ENCODE measurements at places on chromosomes 4 and X.

- no peak for DNase-seq
These were observed 59.2 kb downstream of the SHROOM3 start for GRCh38 chr4:76494243-76494642.

GRCh38 chr4:102526532-102526931 lies 25.4 kb downstream of the NFKB1 start:
- DNase-seq, result no peak

- no peak for DNase-seq
These were observed 504.0 kb downstream of the RAPGEF2 start for GRCh38 chr4:159606835-159607234.

DNA sequence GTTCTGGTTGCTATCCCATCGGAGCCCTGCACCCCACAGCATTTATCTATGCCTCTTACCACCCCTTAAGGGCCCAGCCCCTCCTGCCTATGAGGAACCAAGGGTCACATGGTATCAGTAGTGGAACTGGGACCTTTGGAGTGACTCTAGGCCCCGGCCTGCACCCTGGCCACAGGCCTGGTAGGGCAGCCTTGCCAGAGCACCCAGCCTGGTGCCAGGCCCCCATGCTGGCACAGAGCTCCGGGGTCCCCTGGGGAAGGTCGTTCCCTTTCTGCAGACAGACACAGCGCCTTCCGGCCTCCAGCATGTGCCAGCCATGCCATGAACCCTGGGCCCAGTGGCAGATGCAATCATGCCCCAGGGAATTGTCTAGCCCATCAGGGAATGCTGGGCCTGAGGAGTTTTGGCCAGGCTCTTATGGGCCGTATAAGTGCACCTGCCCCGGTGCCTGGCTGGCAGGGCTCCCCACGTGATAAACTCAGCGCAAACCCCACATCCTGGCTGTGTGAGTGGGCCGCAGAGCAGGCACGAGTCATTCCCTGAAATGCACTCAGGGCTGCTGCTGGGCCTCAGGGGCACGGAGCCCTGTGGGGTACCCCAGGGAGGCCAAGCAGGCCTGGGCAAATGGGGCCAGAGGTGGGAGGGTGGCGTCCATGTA lies 19.8 kb upstream of the ADD1 start:
- no peak for DNase-seq

DNA sequence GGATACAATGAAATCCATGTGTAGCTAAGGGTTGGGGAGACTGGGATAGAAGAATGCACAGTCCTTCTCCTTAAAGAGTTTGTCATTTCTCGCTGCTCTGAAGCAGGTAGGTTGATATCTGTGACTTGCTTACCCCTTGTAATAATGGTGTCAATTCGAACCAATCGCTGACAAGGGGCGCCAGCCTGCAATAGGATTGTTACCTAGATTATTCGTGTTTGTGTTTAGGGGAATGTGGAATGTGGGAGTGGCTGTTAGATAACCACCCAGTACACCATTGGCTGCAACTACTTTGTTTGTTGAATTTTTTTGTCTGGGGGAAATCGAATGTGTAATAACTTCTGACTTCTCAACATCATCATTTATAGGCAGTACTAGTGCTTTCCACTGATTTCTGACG lies 141.6 kb downstream of the LARP7 start:
- no peak for DNase-seq

DNA sequence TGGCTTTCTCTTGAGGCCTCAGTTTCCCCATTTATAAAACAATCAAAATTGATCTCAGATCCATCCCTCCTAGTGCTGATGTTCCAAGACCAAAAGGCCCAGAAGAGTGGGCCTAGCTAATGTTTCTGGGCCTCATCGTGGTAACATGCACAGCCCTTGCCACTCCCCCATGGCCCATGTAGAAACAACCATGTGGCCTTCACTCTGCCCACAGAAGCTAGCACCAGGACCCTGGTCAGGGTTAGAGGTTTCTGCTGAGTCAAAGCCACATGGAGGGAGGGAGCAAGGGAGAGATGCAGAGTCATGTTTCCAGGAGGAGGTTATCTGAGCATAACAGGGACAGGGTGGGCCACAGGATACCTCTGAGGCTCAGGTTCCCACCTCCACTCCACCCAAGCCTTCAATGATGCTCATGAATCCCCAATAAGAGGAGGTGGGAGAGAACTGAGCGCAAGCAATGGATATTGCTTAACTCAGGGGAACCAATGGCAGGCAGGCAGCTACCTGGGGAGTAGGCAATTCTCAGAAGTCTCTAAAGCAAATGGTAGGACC lies 16.9 kb downstream of the OTUD5 start:
- no peak for DNase-seq

- no peak for DNase-seq
These were observed 5.4 kb upstream of the NAA15 start for GRCh38 chr4:139295942-139296299.

- peak; percentile 66 for DNase-seq
These were observed at the start of gene RHOH for GRCh38 chr4:40196724-40197281. TSS of gene RHOH (plus strand) at chr4:40197031. CDS start at chr4:40243387, 46,356 bp downstream.

- DNase-seq, result no peak
These were observed 179.4 kb upstream of the CASK start for GRCh38 chrX:42102586-42103282.

GRCh38 chr4:44704673-44705072 lies 21.7 kb downstream of the GNPDA2 start:
- DNase-seq, result no peak

GRCh38 chr4:34258176-34258575 lies 1986.1 kb downstream of the ARAP2 start:
- DNase-seq, result no peak

DNA sequence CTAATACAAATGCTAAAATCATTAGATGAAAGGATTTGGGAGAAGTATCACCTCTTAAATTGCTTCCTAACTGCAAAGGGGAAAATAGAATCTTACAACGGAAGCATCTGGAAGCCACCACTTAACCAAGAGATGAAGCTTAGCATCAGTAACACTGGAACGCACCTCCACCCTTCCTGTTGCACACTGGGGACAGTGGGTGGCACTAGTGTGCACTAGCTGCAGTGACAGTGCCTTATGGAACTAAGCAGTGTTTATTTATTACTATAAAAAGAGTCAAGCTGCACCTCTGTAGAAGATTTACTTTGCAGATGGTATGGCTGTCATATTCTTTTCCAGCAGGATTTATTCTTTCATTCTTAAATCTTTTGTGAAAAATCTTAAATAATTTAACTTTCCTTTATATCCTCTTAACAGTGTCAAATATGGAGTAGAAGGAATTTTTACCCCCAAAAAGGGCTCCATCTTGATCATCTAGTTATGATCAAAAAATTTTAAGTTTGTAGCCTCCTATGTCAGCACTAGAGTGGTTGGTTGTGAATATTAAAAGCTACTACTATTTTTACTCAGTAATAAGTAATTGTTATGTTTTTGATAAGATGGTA lies 76.7 kb downstream of the SCD5 start:
- no peak for DNase-seq

DNA sequence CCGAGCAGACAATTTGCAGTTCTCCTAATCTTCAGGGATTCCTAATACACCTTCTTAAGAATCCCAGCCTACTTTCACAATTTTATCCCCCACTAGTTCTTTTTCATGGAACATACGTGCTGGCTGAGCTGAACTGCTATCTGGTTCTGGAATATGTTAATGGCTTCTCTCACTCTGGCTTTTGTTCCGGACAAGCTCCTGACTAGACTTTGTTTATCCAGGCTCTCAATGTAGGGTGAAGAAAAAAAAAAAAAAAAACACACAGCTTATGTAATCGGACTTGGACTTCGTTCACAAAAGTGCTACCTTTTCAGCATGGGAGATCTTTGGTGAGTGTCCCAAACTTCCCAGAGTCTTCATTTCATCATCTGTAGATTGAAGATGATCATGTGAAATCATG lies 555.4 kb upstream of the CPEB2 start:
- no peak for DNase-seq

DNA sequence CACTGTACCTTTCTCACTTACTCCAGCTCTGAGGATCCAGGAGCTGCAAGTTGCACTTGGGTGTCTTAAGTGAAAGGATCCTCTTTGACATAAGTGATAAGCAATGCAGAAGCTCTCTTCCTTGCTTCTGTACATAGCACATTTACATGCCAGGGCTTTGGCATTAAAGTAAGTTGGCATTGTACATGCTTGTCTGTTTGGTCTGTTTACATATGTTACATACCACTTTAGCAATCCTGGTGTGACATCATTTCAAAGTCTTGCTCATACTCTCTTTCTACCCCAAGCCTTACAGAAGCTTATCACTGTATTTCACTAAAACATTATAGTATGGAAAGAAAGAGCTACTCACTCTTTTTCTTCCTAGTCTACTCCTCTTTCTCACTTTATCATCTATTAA lies 2548.3 kb downstream of the ARAP2 start:
- DNase-seq, result no peak

GRCh38 chr4:118224243-118224829 lies 128.5 kb downstream of the PRSS12 start:
- DNase-seq, result no peak

GRCh38 chrX:108223585-108223984 lies 132.0 kb downstream of the ATG4A start:
- no peak for DNase-seq

GRCh38 chr4:156060661-156061060 lies 107.0 kb upstream of the CTSO start:
- DNase-seq, result no peak

DNA sequence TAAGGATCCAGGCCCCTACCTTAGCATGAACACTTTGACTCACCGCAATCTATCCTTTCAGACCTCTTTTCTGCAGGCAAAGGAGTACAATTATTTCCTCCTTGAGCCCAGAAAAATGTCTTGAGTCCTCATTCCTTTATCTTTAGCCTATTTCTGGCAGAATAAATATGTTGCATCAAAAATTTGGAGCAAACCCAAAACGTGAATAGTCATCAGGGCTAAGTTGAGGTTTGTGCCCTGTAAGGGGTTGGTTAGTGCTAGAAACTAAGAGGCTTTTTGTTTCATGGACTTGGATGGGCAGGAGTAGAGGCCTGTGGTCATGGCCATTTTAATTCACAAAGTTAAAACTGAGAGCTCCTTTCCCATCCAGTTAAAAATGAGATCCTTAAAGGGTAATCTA lies 460.3 kb downstream of the GBA3 start:
- DNase-seq, result no peak

- no peak for DNase-seq
These were observed 314 bp downstream of the DNASE1L1 start for GRCh38 chrX:154408659-154409221.

DNA sequence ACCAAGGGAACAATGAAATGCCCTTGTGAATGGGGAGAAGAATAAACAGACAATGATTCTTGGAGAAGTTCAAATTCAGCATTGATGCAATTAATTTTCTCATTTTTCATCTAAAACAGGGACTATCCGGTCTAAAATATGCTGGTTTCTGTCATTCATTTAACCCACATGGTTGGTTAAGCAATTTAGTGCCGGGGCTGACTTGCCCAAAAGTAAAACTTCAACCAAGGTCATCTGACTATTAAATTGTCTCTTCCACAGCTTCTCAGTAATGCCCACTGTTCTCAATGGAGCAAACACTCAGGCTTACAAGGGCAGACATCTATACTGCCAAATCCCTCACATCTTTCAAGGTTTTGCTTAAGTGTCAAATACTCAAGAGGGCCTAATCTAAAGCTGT lies 51.3 kb downstream of the ANXA10 start:
- no peak for DNase-seq

- DNase-seq, result no peak
These were observed 156.8 kb upstream of the HS3ST1 start for GRCh38 chr4:11585506-11585905.

- no peak for DNase-seq
These were observed 80.8 kb downstream of the HTRA3 start for GRCh38 chr4:8350352-8350751.

- no peak for DNase-seq
These were observed 66.6 kb downstream of the ENOX2 start for GRCh38 chrX:130836447-130836846.

- no peak for DNase-seq
These were observed 36.0 kb upstream of the STIM2 start for GRCh38 chr4:26824667-26825066.

DNA sequence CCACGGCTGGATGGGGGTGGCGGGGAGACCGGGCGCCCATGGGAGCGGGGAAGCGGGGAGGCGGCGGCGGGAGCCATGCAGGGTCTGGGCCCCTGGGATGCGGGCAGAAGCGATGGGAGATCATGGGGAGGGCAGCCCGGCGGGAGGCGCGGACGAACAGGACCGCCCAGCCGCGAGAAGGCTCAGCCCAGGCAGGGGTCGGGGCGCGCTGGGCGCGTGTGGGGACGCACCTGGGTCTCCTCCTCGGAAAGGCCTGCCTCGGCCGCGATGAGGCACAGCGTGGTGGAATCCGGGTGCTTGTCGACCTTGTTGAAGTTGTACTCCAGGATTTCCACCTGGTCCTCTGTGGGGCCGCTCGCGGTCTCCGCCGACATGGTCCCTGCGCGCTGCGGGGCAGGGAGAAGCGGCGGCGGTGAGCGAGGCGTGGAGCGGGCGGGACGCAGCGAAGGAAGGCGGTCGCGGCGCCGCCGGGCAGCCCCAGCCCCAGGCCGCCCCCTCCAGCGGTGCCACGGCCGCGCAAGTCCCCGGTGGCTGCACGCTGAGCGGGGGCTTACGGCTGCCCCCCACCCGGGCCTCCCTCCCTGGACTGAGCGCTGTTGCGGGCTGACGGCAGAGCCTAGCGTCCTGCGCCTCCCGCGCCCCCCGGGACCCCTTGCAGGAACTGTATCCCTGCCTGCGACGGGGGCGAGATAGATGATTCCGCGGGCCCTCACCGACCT lies 25.3 kb downstream of the HOPX start:
- DNase-seq, result no peak

- no peak for DNase-seq
These were observed 154.9 kb downstream of the PARM1 start for GRCh38 chr4:75087865-75088264.

GRCh38 chrX:151759041-151759708 lies 24.6 kb downstream of the CNGA2 start:
- DNase-seq, result no peak

- no peak for DNase-seq
These were observed 558.2 kb downstream of the ZNF674 start for GRCh38 chrX:45986971-45987370.

GRCh38 chr4:38615847-38616246 lies 48.2 kb upstream of the KLF3 start:
- no peak for DNase-seq

- DNase-seq, result no peak
These were observed 9.1 kb downstream of the SLC7A3 start for GRCh38 chrX:70921709-70922352.

Data from KG1 (cell line).